DND-41 (cell line): ENCODE measurements at places on chromosomes 7 and 10.

- no peak for DNase-seq
These were observed 1.8 kb upstream of the WAPL start for GRCh38 chr10:86523348-86523747.

- DNase-seq: no peak
These were observed 404 bp upstream of the FMC1 start for GRCh38 chr7:139340808-139341057.

DNA sequence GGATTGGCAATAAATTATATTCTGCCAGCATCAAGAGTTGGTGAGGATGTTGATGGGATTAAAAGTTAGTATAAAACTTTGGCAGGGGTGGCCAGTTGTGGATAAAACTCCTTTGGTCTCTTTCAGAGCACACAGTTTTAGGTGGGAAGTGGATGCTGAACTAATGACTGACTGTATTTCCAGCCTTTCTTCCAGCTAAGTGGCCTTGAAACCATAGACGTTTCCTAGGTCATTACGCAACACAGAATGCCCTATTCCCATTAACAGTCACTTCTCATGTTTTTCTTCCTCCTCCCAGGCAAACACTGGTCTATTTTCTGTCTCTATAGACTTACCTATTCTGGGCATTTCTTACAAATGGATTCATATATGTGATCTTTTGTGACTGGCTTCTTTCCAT lies 467.4 kb downstream of the NEBL start:
- DNase-seq: no peak

- no peak for DNase-seq
These were observed 40.4 kb downstream of the AFAP1L2 start for GRCh38 chr10:114363745-114364454.

DNA sequence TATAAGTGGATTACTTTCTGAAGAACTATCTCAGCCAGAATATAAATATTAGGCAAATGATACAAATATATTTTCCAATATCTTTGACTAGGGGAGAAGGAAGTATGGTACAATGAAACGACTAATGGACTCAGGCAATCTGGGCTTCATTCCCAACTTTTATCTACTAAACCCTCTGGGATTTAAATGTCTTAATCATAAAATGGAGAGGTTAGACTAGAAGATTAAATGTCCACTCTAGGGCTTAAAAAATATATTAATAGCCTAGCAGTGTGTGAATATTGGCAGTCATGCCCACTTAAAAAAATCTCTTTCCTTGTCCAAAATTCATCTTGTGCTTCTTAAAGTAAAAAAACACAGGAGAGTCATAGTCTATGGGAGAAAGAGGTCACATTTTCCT lies 98.3 kb downstream of the CTTNBP2 start:
- DNase-seq: no peak

GRCh38 chr10:121478556-121478955 lies 119.7 kb downstream of the FGFR2 start:
- no peak for DNase-seq

- DNase-seq: no peak
These were observed 110.4 kb downstream of the OSBPL3 start for GRCh38 chr7:24869572-24869971.

- no peak for DNase-seq
These were observed 481.6 kb downstream of the TNS3 start for GRCh38 chr7:47100148-47100816.

DNA sequence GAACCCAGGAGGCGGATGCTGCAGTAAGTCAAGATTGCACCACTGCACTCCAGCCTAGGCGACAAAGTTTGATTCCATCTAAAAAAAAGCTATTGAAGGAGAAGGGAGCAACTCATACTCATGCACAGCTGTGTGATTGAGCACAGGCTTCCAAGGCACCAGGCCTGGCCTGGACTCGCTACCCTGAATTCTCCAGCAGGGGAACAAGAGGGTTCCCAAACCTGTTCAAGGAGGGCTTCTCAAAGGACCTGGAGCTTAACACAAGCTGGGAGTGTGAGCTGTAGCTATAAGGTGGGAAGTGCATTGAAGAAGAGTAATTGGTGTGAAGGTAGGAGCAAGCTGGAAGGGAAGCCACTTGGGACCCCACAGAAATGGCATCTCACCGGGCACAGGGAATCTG lies 15.1 kb upstream of the DDIT4 start:
- no peak for DNase-seq

- DNase-seq: no peak
These were observed 49.4 kb downstream of the AKR1D1 start for GRCh38 chr7:138125598-138126111.

- no peak for DNase-seq
These were observed 180.5 kb downstream of the TAX1BP1 start for GRCh38 chr7:27920281-27920946.

- DNase-seq: no peak
These were observed 80.8 kb upstream of the PRSS1 start for GRCh38 chr7:142668495-142668894.

DNA sequence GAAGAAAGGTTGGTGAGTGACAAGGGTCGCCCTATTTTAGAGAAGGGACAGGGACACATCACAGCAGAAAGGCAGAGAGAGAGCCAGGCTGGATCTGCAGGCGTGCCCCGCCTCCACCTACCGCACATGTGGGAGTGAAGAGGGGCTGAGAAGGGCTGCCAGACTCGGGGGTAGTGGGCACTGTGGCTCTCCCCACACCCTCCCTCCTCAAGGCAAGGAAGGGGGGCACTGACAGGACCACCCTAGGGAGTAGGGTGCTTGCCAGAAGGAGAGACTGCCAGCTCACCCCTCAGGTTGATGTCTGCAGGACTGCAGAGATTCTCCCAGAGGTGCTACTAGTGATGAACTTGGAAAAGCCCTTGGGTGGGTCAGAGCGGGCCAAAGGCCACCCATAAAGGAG lies 62.8 kb upstream of the ZRANB1 start:
- DNase-seq: no peak
